ENCODE measurements at places on chromosomes 12 and 14.

- no peak for DNase-seq
Measured at GRCh38 chr14:32537166-32537565, 208.1 kb downstream of the AKAP6 start.

DNA sequence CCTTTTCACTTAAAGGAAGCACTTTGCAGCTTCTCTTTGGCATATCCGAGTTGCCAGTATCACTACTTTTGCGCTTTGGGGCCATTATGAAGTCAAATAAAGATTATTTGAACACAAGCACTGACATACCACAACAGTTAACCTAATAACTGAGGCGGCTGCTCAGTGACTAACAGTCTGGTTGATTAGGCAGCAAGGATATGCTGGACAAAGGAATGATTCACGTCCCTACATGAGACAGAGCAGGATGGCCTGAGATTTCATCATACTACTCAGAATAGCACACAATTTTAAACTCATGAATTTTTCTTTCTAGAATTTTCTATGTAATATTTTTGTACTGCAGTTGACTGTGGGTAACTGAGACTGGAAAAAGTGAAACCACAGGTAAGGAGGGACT, 56.9 kb upstream of the E2F7 start:
- no peak for DNase-seq

GRCh38 chr12:25480145-25480544, 72.9 kb downstream of the LMNTD1 start:
- no peak for DNase-seq

DNA sequence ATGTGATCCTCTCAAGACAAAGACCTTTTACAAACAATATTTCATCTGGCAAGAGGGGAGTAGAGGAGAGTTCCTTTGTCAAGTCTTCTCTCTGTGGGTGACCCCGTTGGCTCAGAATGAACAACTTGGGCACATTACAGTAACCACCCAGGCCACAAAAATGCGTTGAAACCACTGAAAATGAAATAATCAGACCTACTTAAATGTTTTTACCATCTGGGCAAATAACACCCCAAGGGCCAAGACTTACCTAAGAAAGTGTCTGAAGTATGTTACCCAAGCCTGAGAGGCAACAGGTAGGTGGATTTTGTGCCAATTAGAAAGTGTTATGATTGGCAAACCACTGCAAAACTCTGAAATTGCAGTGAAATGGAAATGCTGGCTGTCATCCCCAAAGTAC, 1.3 kb downstream of the TC2N start:
- no peak for DNase-seq

DNA sequence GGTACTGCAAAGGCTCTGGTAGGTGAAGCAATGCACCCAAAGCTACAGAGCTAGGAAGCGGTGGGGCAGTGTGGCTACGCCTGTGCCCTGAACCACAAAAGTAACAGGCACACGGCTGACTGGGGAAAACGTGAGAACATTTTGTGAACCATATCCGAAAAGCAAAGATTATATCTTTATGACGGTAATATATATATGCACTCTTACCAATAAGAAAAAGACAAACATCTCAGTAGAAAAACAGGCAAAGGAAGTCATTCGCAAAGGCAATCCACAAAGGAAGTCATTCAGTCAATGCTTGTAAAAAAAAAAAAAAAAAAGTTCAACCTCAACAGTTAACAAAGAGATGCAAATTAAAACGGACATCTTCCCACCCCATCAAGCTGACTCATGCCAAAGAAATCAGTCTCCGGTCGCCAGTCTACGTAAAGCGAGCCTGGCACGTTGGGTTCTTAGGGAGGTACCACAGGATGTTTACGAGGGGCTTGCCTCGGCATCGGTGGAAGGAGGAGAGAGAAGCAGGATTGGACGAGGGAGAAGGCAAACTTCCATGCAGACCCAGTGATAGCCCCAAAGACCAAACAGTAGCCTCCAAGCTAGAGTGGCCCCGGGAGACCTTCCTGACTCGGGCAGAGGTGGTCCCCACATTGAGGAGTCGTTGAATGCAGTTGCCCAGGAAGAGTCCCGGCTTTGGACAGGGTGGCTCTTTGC, 39.4 kb upstream of the PPP2R5C start:
- DNase-seq = peak; percentile 59

GRCh38 chr14:23321572-23322547, 603 bp downstream of the PABPN1 start:
- DNase-seq = peak; percentile 26

GRCh38 chr12:128155571-128155970, 111.4 kb upstream of the TMEM132C start:
- DNase-seq = no peak

DNA sequence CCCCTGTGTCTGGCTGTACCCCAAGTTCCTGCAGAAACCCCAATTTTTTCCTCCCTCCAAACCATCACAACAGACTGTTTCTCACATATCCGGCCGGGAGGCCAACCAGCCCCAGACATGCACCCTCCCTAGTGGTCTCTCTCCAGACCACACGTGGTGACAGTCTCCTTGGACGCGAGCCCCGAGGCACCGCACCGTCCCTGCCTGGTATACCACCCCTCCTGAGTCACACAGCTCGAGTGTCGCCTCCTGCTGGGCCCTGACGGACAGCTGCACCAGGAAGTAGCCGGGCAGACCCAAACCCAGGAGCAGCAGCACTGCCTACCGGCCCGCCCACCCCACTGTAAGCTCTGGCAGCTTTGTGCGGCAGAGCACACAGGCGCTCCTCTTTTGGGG, 97.4 kb downstream of the RFLNA start:
- DNase-seq = no peak

- DNase-seq = no peak
Measured at GRCh38 chr12:26741584-26742227, 91.3 kb downstream of the ITPR2 start.

DNA sequence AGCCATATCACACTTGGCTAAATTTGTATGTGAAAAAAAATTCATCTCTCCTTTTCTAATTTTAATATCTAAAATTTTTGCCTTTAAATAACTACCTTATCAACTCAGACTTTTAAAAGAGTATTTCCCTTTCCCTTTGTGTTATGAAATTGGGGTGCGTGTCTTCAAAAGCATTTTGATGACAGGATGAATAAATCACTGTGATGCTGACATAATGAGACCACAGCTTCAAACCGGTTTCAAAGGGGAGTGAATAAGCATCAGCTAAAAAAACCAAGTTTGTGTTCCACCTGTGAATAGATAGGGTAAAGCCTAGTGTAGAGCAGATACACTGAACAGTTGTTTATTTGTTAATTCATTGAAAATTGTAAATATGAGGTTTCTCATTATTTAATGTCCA, 85.0 kb downstream of the LGR5 start:
- DNase-seq = no peak

GRCh38 chr14:101351769-101352168, 209.5 kb upstream of the DIO3 start:
- no peak for DNase-seq

DNA sequence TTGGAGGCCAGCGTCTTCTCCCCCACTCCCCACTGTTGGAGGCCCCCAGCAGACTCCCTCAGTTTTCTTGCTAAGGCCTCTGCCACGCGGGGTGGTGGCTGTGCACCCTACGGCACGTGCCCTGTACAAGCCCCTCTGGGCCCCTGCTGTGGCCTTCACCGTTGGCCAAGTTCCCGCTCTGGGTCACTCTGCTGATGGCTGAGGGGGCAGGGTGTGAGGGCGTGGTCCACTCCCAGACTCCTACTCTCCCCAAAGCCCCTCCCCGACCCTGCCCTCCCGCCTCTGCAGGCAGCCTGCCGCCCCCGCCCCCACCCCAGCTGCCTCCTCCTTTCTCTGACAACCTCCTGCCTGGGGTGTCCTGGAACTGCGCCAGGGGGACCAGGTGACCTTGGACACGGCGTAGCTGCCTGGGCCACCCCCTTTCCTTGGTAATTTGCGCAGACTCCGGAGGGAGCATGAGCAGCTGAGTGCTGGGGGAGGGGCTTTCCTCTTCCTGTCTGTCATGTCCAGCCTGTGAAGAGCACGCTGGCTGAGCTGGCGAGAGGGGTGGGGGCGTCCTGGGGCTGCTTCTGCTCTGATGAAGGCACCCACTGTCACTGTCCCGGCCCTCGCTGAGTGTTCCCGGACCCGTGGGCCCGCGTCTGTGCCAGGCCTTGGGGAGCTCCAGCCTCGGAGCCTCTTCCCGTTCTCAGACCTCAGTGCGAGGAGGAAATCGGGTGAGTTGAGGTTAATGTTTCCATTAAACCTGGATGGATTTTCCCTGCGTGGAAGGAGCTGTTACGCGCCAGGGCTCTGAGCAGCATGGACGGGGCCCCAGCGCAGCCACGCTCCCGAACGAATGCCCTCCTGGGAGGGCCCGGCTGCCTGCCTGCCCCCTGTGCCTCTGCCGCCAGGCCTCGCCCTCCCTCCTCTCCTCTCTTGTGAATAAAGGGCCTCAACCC, 85.0 kb downstream of the KIF26A start:
- DNase-seq = no peak
